ENCODE measurements at places on chromosomes 5 and 9.
A peak's percentile ranks its signal among the peaks of the same experiment; 100 is the strongest.

- no peak for DNase-seq
Measured at GRCh38 chr9:4061717-4062116, 238.2 kb downstream of the GLIS3 start.

DNA sequence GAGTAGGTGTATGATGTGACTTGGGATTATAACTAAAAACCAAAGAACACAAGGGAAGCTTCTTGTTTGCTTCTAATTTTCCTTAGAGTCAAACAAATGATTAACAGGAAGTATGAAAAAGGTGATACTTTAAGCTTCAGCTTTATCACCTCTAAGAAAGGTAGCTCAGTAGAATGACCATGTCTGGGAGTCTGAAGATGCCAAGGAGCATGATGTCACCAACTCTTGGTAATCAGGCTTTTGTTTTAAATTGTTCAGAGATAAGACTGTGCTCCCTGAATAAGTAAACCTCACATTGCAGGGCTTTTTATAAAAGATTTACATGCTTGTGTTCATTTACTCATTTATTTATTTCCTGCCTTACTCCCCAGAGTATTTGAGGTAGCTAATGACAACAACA lies 169.9 kb downstream of the FER start:
- DNase-seq, result no peak

DNA sequence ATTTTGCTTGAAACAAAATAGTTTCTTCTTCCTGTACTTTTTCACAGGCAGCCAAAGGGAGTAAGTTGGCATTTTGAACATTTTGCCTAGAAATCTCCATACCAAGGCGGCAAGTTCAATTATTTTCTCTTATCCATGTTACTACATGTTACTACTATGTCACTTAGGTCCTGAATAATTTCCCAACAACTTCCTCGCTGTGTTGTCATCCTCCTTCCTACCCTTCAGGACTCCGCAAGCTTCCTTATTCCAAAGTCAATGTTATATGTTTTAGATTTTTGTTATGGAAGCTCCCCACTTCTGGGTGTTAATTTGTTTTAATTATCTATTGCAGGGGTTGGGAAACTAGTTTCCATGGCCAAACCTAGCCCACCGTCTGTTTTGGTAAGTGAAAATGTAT lies 9.9 kb upstream of the B4GALT1 start:
- DNase-seq, result no peak

GRCh38 chr9:29332789-29333188 lies 1759.5 kb upstream of the C9orf72 start:
- no peak for DNase-seq

- DNase-seq, result no peak
Measured at GRCh38 chr5:137252512-137252911, 246.6 kb downstream of the SPOCK1 start.

GRCh38 chr9:76730801-76731200 lies 33.4 kb upstream of the PCA3 start:
- DNase-seq, result no peak

- no peak for DNase-seq
Measured at GRCh38 chr9:120257483-120257882, 322.5 kb downstream of the CDK5RAP2 start.

GRCh38 chr9:133792721-133793470 lies 54.7 kb upstream of the SARDH start:
- peak; percentile 69 for DNase-seq

DNA sequence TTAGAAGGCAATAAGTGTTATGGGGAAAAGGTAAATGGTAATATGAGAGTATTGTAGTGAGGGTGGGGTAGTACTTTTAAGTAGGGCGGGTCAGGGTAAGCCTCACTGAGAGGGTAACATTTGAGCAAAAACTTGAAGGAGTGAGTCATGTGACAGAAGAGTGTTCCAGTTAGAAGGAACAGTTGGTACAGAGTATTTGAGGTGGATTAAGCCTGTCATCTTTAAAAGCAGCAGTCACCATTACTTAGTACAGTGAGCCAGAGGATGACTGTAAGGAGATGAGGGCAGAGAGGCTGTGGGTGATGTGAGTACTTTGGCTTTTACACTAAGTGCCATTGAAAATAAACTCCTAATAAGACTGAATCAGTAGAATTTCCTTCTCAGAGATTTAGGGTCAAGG lies 54.8 kb downstream of the UBAP1 start:
- DNase-seq, result no peak

GRCh38 chr5:77146896-77147295 lies 59.8 kb upstream of the ZBED3 start:
- no peak for DNase-seq

- DNase-seq, result peak; percentile 11
Measured at GRCh38 chr5:150068961-150069645, 17.3 kb downstream of the CSF1R start.

GRCh38 chr9:98326459-98327248 lies 71.2 kb upstream of the TBC1D2 start:
- DNase-seq, result no peak

DNA sequence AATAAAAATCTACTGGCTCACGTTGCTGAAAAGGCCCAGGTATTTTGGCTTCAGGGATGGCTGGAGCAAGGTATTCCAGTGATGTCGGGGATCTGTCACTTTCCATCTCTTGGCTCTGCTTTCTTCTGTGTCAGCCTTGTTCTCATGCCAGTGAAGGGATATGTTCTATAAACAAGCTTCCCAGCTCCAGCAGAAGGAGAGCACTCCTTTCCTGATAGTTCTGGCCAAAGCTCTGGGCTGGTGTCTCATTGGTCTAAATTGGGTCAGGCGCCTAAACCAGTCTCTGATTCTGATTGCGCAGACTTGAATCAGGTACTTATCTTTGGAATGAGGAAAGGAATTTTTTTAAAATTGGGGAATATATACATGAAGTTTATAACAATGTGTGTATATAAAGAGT lies 5.1 kb downstream of the SNX30 start:
- no peak for DNase-seq

DNA sequence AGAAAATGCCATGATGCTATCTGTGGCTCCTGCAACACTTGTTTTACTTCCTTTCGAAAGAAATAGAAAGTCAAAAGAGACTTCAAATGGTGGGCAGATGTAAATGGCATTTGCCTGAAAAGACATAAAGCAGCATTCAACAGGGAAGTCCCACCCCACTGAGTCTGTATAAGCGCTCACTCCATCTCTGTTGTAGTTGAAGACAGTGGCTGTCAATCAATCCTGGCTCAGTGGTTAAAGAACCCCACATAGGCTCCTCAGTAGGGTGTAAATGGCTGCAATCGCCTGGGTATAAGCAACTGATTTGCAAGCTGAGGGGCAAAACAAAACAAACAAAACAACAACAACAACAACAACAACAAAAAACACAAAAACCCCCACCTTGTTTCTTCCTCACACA lies 158.7 kb downstream of the EFNA5 start:
- DNase-seq, result no peak

- no peak for DNase-seq
Measured at GRCh38 chr5:136619556-136619955, 254.2 kb upstream of the TRPC7 start.

DNA sequence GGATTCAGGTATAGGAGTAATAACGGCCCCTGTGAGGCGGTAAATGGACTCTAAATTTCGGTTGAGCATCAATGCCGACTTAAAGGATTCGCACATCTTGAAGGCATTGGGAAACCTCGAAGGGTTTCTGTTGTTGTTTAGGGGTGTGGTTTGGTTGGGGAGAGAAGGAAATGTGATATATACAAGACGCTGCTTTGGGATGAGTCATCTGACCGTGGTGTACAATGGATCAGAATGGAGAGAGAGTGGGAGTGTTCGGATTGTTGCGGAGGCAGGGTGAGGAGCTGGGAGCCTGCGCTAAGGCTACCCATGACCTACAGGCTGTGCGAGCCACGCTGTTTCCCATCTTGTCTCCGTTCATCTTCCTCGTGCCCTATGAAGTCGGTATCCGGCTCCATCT lies 60.4 kb upstream of the ERCC6L2 start:
- no peak for DNase-seq

DNA sequence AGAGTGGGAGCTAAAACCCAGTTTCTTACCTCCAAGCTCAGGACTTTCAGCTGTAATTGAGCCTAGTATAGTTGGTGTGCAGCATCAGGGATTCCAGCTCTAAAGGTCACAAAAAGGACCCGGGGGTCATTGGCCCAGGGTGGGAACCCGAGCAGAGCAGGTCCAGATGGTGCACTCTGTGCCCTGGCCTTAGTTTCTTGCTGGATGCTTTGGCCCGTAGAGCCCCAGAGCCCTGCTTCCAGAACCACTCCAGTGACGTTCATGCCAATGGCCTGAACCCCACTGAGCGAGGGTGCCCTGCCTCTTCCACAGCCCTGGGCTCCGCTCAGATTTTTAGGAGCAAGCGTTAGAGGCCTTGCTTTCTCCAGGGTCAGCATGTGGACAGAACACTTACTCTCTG lies 8.2 kb downstream of the SLC22A5 start:
- no peak for DNase-seq
